ENCODE measurements at places on chromosomes 5 and 9. TPM values are rescaled to one million over a fixed set of nuclear protein-coding genes. Genes with fewer than 3 reads are reported as not detected.
A peak's percentile ranks its signal among the peaks of the same experiment; 100 is the strongest.

GRCh38 chr5:5492087-5492933, 69.8 kb downstream of the ICE1 start:
- DNase-seq, result peak; percentile 43

- DNase-seq, result no peak
These were observed 170.3 kb upstream of the PUM3 start for GRCh38 chr9:3014178-3014577.

- no peak for DNase-seq
These were observed 127.5 kb upstream of the POU5F2 start for GRCh38 chr5:93868851-93869250.

- DNase-seq, result no peak
These were observed 92.0 kb upstream of the IRX4 start for GRCh38 chr5:1974501-1975405.

DNA sequence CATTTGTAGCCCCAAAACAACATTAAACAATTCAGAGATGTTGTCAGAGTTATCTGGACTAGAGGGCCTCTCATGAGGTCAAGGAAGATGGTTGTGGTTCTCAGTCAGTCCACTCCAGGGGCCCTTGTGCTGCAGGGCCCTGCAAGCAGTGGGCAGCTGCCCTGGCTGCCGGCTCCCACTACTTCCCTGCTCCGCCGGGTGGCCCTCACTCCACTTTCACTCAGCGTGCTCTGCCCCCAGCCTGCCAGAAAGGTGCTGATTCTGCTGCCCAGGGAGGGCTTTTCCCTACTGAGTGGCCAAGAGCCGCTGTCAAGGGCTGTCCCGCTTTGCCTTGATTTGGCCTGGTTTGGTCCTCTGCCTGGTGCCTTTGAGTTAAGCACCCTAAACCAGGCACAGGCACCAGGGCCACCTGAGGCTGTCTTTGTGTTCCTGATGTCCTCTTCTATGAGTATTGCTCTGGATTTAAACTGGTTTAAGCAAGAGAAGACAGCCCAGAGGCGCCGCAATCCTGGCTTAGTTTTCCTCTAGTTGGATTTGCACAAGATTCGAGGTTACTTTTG, 117.2 kb downstream of the GADD45G start:
- DNase-seq, result no peak

DNA sequence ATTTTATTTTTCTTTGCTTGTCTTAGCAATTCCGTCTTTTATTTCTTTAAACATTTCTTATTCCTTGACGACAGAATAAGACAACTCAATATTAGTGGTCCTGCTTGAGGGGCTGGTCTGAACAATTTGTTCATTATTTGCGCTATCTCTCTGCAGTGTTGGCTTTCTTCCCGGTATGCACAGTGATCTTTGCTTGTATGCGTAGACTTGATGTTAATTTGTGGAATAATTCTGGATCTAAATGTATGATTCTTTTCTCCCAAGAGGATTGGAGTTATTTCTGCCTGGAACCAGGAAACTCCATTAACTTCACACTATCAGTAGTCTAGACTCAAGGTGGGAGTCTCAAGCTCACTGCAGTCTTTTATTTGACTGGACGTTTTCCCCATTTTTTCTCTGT, 80.4 kb downstream of the KDM4C start:
- DNase-seq, result no peak

- DNase-seq, result no peak
These were observed 6.2 kb upstream of the FYB1 start for GRCh38 chr5:39225405-39226099.

DNA sequence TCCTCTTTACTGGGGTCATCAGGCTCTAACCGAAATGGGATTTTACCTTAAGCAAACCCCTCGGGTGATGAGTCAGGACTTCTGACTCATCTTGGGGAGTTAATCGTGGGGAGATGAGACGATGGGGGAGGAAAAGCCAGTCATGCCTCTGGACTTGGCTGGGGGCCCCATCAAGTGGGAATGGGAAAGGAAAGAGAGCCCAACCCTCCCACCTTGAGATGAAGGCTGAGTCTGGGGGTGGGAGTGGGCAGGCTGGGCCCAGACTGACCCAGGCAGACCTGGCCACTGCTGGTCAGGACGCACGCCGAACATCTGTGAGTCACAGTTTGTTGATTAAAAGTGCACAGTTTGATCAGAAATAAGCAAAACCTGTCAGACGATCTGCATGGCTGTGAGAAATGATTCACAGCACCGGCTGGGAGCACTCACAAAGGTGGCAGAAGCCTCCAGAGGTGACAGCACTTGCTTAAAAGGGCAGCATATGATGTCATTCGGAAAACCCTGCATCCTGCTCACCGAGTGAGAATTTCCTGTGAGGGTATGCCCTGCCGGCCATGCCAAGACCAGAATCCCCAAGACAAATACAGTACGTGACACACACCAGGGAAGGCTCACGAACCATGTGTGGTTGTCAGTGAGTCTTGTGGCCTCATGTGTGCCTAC, 50.0 kb upstream of the SLC25A51 start:
- no peak for DNase-seq

- DNase-seq, result no peak
These were observed 28.0 kb downstream of the MARCHF3 start for GRCh38 chr5:127002390-127002789.

- no peak for DNase-seq
These were observed 175.6 kb downstream of the GABBR2 start for GRCh38 chr9:98533132-98533531.

- no peak for DNase-seq
These were observed 186.0 kb upstream of the KLF4 start for GRCh38 chr9:107675351-107676259.

GRCh38 chr5:11655681-11656080, 248.6 kb downstream of the CTNND2 start:
- DNase-seq, result no peak

- no peak for DNase-seq
These were observed 44.9 kb downstream of the SHB start for GRCh38 chr9:38024036-38024681.

Gene ABCA1
- polyA plus RNA-seq, result 11.3 TPM

Gene CER1
- polyA plus RNA-seq, result 0.43 TPM

Gene PLPP7
- 2.4 TPM for polyA plus RNA-seq

Gene ECSCR
- 25.8 TPM for polyA plus RNA-seq

Gene OBP2B
- not detected for polyA plus RNA-seq

Gene GPR21
- 0.44 TPM for polyA plus RNA-seq

Gene DOLK
- polyA plus RNA-seq, result 16.0 TPM

Gene FAM81B
- polyA plus RNA-seq, result 6.0 TPM
